ENCODE measurements at places on chromosomes 4 and X.

- DNase-seq: no peak
These were observed 4.6 kb downstream of the PNMA5 start for GRCh38 chrX:152989292-152989658.

DNA sequence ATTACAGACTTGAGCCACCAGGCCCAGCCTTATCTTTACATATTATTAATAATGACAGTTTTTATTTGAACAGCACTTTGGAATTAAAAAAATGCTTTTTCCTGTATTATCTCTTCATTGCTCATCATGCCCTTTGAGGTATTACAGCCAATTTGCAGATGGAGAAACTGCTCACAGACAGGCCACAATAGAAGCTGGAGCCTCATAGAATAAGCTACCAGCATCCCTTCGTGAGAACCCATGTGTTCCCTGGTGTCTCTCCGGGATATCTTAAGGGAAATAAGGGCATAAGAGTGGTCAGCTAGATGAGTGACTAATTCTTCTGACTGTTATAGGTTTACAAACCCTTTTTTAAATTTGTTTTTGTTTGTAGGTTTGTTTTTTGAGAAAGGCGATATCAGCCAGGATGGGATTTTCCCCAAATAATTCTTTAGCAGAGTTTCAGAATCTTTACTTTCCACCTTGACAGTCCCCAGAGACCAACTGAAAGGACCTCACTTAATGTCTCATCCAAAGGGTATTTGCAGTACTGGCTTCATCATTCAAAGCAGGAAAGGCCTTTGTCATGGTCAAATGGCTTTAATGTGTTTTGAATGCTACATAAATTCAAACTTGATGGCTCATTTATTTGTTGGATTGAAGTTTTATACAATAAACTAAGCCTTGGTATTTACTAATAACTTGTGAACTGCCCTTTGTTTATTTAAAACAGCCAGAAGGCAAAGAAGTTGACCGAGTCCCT lies 48.0 kb upstream of the SOD3 start:
- DNase-seq: no peak

DNA sequence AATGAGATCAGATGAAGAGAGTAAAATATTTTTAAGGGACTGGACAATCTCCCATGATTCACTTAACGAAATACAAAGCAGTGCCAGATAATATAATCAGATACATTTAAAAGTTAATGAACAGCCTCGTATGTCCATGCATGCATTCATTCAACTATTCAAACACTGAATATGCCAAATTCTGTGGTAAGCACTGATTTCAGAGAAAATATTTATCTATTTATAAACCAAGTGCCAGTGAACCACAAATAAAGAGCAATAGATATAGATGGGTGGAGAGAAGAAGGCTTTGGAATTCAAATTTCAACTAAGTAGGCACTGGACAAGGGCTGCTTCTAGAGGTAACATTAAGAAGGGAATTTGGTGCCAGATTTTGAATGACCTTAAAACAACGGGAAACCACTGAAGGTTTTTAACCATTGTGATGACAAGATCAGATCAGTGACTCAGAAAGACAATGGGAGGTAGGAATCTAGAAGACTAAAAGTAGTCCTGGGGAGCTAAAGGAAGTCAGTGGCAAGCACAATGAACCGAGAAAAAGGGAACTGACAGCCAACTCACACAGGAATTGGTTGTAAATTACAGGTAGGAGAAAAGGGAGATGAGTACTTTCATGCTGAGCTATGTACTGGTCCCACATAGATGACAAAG lies 14.2 kb downstream of the ELOVL6 start:
- no peak for DNase-seq

DNA sequence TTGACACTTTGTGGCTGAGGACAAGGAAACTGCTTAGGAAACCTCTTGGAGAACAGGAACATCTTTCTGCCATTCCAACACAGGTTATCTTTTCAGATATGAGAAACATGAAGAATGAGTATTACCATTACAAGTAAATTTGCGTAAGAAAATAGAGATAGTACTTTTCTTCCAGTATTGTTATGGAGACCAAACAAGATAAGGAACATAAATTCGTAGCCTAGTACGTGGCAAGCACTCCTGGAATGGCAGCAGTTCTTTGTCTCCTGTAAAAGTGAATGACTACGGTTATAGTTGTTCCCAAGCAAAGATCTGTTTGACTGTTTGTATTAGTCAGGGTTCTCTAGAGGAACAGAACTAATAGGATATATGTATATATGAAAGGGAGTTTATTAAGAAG lies 843.1 kb downstream of the STIM2 start:
- no peak for DNase-seq

DNA sequence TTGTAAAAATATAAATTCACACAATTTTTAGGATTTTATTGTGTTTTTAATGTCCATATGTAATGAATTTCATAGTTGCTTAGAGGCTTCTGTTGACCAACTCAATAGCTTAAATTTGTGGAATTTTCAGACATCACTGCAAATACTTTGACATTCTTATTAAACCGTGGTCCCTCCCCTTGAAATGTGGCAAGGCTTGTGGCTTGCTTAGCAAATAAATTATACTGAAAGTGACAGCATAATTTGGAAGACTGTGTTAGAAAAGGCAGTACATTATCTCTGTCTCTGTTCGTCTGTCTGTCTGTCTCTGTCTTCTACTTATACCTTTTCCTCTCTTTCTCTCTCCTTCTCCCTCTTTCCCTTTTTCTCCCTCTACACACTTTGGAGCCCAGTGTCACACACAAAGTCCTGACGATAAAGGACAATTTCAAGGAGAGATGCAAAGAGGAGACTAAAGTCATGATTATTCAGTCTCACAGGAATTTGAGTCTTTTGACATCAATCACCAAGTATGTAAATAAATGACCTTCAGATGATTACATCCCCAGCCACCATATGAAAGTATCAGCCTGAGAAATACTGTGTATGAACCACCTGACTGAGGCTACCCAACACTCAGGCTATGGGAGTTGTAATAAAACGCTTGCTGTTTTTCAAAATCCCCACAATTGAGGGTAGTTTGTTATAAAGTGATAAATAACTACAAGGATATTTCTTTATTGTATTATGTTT lies 21.0 kb upstream of the UGT2B7 start:
- DNase-seq: no peak

- DNase-seq: no peak
These were observed 9.7 kb downstream of the TSPAN7 start for GRCh38 chrX:38571058-38571457.

- no peak for DNase-seq
These were observed 7.7 kb downstream of the GPR50 start for GRCh38 chrX:151183912-151184565.

GRCh38 chr4:88110826-88111225 lies 47.6 kb downstream of the ABCG2 start:
- no peak for DNase-seq

DNA sequence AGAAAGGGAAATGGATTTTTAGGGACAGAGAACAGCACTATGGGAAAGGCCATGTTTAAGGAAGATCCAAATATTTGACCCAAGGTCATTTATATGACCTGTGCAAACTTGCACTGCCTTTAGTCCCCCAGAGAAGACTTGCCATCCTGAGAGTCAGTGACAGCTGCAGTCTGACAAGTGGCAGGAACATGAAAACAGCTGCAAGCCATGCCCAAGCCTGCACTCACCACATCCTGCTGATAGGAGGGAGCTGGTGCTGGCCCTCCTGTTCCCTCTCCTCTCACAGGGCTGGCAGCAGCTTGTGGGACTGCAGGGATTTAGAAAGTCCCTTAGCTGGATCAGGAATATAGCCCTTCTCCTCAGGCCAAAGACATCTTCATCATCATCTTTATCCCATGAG lies 187.7 kb downstream of the RAP1GDS1 start:
- DNase-seq: peak; percentile 31

DNA sequence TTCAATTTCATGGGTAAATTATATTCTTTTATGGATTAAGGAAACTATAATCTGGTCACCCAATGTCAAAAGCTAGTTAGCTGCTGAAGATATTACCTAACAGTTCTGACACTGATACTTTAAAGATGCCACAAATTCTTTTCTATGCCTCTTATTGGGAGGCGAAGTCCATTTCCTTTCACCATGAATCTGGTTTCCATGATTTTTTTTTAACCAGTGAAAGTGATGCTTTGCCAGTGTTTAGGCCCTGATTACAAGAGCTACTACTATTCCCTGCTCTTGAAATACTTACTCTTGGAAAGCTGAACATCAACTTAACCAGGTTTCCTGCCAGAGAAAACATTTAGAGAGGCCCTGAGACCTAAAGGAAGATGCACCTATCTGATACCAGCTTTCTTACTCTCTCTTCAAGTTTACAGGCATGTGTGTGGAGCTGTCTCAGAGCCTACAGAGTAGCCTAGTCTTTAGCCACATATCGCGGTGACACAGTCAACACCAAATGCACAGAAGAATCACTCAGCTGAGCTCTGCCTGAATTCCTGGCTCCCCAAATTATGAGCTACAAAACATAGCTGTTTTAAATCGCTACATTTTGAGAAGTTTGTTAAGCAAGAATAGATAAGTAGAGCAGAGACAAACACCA lies 1280.8 kb downstream of the PCDH7 start:
- DNase-seq: no peak

- DNase-seq: no peak
These were observed 488.9 kb upstream of the FAT1 start for GRCh38 chr4:187212446-187213080.

DNA sequence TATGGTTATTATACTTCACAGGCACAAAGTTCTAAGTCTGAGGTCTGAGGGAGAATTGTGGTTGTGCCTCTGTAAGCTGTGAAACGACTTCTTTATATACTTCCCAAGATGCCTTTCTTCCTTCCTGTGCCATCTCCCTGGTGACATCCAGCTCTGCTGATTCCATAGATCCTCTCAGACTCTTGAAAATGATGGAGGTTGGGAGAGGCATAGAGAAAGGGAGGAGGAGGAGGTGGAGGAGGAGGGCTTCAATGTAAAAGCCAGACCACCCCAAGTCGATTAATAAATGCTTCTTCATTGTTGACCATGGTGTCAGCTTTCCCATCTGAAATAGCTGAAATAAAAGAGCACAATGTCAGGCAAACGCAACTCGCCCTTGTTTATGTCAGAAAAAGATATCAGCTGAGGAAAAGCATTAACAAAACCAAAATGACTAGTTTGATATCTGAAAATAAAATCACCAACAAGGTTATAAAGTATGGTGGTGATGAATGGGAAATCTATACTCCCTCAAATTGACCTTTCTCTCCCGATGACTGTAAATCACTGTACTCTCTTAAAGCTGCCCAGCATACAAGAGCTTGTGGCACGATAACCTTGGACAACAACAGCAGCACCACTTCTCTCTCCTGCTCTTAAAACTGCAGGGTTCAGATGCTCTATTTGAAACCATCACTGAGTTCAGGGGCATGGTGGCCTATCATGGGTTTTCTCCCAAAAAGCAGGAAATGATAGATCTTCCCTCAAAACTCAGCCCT lies 230.4 kb upstream of the GALNT7 start:
- DNase-seq: no peak

GRCh38 chrX:41875142-41875541 lies 48.2 kb downstream of the CASK start:
- no peak for DNase-seq

DNA sequence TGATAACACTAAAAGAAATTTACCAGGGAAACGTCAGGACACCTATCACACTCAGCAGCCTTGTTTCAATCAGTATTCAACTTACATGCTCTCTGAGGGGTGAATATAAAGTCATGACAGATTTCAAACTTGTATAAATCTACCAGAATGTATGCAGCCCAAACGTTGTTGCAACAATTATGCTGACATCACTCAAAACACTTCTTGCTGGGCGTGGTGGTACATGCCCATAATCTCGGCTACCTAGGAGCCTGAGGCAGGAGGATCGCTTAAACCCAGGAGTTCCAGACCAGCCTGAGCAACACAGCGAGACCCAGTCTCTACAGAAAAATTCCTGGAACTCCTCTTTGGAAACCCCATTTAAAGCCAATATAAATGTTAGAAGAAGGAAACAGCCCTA lies 266.6 kb upstream of the GPC4 start:
- no peak for DNase-seq

- DNase-seq: no peak
These were observed 335.8 kb downstream of the SH3BGRL start for GRCh38 chrX:81537723-81538122.

GRCh38 chrX:21939906-21940305 lies 603 bp upstream of the SMS start:
- no peak for DNase-seq

- DNase-seq: no peak
These were observed 24.8 kb downstream of the CPE start for GRCh38 chr4:165403637-165404036.

GRCh38 chrX:76148041-76148665 lies 24.7 kb upstream of the PBDC1 start:
- DNase-seq: peak; percentile 22

GRCh38 chr4:160592258-160592657 lies 1489.4 kb downstream of the RAPGEF2 start:
- DNase-seq: no peak

- DNase-seq: no peak
These were observed 9.6 kb downstream of the ADGRG4 start for GRCh38 chrX:136310411-136310810.

- no peak for DNase-seq
These were observed 265.7 kb upstream of the FAM241A start for GRCh38 chr4:111879539-111879938.

- DNase-seq: no peak
These were observed 257.2 kb downstream of the DMD start for GRCh38 chrX:32954125-32954524.

DNA sequence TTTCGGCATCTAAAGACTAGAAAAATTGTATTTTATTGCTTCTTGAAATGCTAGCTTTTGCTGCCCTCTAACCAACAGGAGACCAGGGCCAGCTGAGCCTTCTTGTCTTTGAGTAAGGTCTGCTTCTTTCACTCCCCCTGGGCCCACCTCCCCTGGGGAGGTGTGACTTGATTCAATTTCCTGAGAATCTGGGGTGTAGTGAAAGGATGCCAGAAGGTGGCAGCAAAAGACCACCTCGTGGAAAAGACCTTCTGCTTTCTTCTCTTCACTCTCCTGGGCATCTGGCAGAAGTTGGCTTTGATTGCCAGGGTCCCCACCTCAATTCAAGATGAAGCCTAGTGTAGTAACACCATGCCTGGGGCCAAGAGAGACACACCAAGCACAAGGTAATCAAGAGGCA lies 96.5 kb upstream of the MAOA start:
- peak; percentile 26 for DNase-seq

DNA sequence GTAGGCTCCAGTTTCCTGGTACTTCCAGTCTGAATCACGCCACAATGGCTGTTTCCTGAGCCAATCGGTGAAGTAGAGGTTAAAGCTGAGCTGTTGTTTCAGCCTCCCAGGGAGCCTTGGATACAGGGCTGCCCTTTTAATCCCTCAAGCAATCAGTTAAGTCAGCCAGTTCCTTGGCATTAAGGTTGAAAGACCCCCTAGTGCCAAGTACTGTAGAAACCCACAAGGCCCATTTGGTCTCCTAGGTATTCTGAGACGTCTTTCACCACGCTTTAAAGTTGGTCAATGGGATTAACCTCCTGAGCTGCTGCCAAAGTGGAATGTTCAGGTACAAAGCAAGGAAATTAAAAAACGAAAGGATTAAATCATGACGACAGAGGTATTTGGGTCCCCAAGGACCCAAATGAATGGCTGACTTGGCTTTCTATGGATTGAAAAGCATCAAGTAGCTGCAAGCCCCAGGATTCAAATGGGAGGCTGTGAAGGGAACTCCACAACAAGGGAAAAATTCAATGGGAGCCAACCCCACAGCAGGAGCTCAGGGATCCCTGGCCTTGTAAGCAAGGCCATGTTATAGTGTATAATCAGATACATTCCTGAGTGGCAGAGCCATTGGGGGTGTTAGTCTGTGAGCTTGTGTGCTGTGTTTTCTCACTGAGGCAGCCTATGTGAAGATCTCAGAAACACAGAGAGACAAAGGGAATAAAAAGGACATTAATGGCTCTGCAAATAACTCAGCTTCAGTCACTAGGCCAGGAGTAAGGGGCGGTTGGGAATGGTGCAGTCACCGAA lies 86.0 kb downstream of the ATG4A start:
- no peak for DNase-seq
